ENCODE measurements at places on chromosomes 1 and 21.

DNA sequence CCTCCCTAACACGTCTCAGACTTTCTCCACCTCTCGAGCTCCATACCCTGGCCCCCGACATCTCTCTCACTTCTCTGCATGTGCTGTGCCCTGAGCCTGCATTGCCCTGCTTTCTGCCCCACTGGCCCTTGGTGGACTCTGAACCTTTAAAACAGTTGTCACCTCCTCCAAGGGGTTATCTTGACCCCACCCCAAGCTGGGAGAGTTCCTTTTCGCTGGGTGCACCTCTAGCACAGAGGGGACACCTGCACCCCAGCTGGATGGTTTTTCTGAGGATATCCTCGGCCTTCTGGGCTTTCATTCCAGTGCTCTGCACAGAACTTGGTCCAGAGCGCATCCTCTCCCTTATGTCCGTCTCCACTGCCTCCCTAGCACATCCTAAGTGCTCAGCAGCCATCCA is 4.2 kb upstream of the CDCP2 start:
- no peak for DNase-seq

DNA sequence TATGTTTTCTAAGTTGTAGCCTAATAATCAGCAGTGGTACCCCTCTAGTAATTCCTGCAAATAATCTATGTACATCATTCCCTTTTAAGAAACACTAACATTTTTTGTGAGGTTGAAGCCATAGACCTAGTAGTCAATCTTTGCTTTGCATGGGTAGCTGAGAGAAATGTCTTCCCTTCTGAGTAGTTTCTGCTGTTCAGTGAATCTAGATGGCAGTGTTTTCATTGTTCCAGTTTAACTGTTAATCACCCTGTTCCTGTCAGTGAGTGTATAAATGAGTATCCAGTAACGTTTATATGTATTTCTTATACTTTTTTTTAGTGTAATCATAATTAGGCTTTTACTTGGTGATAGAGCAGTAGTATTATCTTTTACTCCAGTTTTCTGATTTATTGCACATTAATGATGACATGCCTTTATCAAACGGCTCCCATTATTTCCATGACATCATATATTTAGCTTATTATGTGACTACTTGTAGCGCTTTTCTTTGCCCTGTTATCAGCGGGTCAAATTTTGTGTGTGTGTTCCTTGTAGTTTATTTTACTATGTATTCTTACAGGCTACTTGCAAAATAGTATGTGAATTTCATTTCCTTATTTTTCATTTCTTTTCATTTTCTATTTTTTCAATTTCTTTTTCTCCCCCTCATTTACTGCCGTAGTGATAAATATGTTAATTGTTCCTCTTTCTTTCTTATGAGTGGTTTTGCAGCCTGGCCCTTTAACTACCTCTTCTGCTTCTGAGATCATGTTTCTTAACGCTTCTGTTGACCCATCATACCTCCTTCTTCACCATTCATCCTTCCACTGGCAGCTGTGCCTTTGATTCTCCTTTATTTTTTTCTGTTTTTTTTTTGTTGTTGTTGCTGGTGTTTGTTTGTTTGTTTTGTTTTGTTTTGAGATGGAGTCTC is 18.8 kb downstream of the CEP350 start:
- no peak for DNase-seq

DNA sequence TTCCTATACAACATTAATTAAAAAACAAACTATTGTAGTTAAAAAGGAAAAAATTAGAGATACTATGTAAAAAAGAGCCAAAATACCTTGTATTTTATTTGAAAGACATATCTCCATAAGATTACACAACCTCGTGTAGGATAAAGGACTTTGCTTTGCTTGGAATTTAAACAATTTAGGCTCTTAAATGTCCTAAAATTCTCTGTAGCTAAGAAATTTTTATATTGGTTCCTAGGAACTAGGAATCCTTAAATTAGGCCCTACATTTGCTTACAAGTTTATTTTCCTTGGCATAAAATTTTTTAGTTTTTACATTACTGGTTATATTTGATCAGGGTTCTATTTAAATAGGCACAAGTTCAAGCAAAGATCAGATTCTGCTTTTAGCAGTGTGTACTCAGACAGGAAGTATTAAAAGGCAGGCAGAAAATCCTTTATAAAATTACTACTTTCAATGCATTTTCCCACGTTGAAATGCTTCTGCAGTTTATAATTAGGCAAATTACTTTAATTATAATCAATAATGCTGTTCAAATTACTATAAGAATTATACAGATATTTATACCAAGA is 3.4 kb upstream of the ANGPTL3 start:
- DNase-seq = no peak

DNA sequence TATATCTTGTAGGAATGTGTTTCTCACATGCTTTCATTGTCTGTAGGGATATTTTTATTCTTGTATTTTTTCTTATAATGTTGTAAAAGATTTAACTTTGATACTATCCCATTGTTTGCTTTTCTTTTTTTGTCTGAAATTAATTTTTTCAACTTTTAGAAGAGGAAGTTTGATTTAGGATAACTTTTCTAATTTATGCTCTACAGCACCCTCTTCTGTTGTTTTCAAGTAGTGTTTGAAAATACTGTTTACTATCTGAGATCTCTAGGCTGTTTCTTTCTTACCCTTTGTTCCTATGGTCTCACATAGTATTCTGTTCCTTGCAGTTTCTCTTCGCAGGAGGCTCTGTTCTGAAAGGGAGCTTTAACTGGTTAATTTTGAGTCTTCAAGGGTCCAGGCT is 21.9 kb downstream of the ABCD3 start:
- DNase-seq = no peak

DNA sequence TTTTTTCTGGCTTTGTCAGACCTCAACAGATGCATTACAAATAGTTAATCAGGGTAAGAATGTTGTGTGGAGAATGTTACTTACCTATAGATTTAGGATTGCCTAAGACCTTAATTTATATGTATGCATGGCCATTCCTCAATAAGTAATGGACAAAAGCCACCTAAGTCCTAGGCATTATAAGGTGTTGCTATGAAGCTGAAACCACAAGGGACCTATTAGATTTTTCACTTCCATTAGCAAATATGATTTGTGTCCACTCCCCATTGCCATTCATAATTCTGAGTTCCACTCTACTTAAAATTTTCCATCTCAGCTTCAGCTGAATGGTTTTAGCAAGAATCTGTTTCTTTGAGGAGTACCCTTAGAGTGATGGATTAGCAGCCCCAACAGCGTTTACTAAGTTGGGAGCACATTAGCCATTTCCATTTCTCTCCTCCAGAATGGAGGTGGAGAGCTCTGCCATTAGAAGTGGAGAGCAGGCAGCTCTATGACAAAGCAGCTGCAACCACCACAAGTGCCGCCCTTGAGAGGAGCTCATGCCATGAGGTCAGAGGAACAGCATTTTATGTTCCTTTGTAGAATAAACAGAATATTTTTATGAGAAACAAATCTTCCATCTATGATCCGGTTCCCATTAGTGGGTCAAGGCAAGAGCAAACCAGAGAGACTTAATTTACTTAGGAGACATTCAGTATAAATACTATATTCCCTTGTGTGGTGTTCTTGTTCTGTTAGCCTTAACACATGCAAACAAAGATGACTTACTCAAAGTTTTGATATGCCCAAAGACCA is 28.9 kb upstream of the C1orf87 start:
- DNase-seq = no peak

- peak; percentile 30 for DNase-seq
These were observed 39.7 kb downstream of the PALMD start for GRCh38 chr1:99685516-99686180.

DNA sequence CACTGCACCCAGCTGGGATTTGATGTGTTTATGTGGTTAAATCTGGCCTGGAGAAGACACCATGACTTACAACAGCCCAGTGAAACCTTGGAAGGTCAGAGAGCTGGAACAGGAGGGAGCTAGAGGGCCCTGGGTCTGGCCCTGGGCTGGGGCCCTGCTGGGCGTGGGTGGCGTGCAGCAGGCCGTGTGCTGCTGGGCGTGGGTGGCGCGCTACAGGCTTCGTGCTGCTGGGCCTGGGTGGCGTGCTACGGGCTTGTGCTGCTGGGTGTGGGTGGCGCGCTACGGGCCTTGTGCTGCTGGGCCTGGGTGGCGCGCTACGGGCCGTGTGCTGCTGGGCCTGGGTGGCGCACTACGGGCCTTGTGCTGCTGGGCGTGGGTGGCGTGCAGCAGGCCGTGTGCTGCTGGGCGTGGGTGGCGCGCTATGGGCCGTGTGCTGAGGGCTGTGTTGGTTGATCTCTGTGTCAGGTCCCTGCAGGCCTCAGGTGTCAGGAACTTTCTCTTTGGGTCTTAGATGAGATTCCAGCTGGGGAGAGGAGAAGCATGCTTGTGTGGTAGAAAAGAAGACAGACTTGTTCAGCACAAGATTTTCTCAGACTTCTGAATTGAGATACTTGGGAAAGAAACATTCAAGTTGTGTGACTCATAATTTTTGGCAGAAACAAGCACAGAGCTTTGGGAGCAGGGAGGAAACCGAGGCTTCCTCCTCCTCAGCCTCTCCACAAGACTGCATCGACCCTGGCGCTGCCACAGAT is 66.0 kb downstream of the COL18A1 start:
- DNase-seq = no peak

- no peak for DNase-seq
These were observed 24.2 kb downstream of the KCNA10 start for GRCh38 chr1:110494522-110495406.

GRCh38 chr1:174072581-174072980 is 50.4 kb upstream of the RC3H1 start:
- no peak for DNase-seq

GRCh38 chr21:35648512-35648911 is 411.8 kb downstream of the SETD4 start:
- no peak for DNase-seq

- no peak for DNase-seq
These were observed 43.5 kb downstream of the DOP1B start for GRCh38 chr21:36200081-36200561.

GRCh38 chr1:155942578-155943141 is 1.2 kb downstream of the RXFP4 start:
- no peak for DNase-seq

GRCh38 chr1:219990782-219991510 is 55.4 kb downstream of the EPRS1 start:
- DNase-seq = no peak

DNA sequence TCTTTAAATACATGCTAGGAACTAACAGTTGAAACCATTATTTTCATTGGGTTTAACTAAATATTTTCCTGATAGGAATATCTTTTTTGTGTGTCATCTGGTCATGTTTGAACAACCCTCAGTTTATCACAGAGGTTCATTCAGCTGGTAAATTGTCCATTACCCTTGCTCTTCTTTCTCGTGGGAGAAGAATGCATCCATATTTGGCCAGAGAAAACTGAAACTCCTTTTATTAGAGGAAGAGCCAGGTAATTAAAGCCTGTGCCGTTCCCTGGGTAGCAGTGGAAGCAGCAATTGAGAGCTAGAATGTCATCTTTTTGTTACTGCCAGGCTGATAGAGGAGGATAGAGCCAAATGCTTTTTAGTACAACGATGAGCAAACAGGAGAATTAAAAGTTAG is 587.2 kb upstream of the ZRANB2 start:
- DNase-seq = no peak

GRCh38 chr1:90911353-90911752 is 110.5 kb downstream of the ZNF644 start:
- no peak for DNase-seq

GRCh38 chr1:36342426-36343185 is 19.2 kb upstream of the EVA1B start:
- DNase-seq = no peak

DNA sequence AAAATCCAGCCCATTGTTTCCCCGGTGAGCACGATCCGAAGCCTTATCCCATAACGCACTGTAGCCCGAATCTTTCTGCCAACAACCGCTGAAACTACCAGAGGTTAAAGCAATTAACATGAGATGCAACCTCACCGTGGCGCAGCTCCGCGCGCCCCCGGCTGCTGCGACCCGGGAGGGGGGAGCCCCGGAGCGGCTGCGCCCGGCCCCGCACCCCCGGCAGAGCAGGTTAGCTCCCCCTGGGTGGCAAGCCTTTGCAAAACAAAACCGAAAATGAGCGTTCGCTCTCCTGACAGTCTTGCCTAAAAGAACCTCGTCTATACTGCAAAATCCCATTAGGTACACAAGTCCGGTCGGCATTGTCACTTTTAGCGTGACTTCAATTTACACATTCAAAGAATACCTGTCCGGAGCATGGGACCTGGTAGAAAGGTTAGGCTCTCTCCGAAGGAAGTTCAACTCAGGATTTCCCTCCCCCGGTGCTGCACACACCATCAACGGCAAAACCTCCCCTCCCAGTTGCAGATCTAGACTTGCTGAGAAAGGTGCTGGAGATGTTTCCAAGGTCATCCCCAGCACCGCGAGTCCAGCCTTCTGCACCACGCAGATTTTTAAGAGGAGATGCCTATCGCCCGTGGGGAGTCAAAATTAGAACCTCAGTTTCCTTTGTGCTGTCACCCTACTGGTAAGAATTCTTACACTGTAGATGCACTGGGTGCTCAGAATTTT is 107.5 kb downstream of the ZNF281 start:
- DNase-seq = peak; percentile 54

DNA sequence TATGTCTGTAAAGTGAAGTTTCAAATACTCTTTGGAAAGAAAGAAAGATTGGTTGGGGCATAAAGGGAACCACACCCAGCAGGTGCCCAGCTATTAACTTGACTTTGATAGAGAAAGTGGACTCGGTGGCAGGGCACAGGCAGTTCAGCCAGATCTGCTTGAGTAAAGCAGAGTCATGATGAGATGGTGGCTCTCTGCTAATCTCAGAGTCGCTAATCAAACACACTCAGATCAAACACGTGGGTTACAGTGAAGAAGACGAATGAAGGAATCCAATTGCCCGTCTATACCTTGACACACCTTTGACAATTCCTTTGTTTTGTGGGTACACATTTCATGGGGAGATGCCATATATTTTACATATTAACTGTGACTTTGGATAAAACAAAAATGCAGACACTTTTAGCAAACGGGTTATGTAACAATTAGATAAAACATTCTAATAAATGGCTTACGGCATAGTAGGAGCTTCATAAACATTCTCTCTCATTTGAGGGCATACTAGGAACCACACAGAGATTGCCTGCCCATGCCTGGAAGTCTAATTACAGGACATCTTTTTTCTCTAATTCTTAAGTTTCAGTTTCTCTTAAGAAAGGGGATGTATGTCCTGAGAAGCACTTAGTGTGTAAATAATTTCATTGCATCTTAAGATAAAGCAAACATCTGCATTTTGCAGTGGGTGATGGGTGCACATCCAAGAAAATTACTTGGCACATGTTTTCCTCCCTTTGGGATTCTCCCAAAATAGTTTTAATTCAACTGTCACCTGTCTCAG is 7.2 kb downstream of the CBR1 start:
- no peak for DNase-seq

- DNase-seq = no peak
These were observed 23.3 kb upstream of the CDK18 start for GRCh38 chr1:205481218-205481617.

GRCh38 chr1:2152954-2153353 is 41.6 kb downstream of the FAAP20 start:
- DNase-seq = no peak

GRCh38 chr1:6110326-6110725 is 64.6 kb downstream of the KCNAB2 start:
- DNase-seq = no peak

DNA sequence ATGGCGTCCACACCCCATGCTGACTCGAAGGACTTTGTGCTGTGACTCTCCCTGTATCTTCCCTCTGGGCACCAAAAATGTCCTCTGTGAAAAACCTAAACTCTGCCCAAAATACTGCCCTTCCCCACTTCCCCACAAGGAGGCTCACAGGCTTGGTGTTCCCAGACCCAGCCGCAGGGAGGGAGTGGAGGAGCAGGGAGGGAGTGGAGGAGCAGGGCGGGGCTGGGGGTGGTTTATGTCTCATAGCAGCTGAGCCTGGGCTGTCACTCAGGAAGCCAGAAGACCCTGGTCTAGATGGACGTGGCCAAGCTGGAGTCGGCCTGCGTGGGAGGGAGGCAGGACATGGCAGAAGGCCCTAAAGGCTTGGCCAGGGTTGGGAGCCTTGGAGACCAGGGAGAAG is 461.7 kb downstream of the PTPRU start:
- DNase-seq = no peak

All from activated CD4-positive, CD25-positive, alpha-beta regulatory T cell treated with anti-CD3 and anti-CD28 coated beads, Interleukin-2, amount 50 U/mL, for 72 hours (primary cell).